Esophagus muscularis mucosa (tissue), 4 donors: ENCODE measurements at places on chromosomes 6 and 20. TPM values are rescaled to one million over a fixed set of nuclear protein-coding genes. Genes with fewer than 3 reads are reported as not detected.

GRCh38 chr6:12289933-12290820 lies at the start of gene EDN1:
Gene EDN1 (plus strand): TSS chr6:12290361. CDS start chr6:12290630, 269 bp downstream.
- no peak for DNase-seq
- H3K4me3 ChIP-seq = peak within 1 kb of the TSS; percentile 57
- peak within 1 kb of the TSS; percentile 64 for H3K27ac ChIP-seq
- H3K4me1 ChIP-seq = peaks cover 7% of the 10 kb centered on the region

DNA sequence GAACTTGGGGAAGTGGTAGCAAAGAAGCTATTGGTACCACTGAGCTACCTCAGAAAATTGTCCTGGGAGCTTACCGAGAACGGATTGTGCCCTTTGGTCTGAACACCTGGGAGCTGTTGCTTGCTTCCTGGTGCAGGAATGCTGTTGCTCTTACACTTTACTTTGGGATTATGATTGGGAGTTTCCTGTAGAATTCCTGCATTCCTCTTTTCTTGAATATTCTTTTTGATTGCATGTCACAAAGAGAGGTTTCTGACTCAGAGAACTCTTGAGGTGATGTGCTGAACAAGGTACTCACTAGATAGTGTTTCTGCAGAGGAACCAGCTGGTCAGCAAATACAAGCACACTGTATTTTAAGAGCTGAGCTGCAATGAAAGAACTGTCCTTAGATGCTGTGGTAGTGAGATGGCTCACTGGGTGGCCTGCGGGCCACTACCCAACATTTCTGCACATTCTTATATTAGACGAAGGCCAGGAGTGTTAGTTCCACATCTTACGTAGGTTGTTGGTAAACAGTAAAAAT lies 35.0 kb downstream of the LRRC1 start:
- no peak overlapping the region for H3K4me3 ChIP-seq
- no peaks in the 10 kb centered on the region for H3K27me3 ChIP-seq
- no peak for DNase-seq
- H3K27ac ChIP-seq = peak overlapping the region; percentile 5
- H3K36me3 ChIP-seq = no peaks in the 10 kb centered on the region

GRCh38 chr6:81896525-81897503 lies 144.3 kb upstream of the TENT5A start:
- no peak overlapping the region for H3K27ac ChIP-seq
- no peaks in the 10 kb centered on the region for H3K36me3 ChIP-seq
- peaks cover 32% of the 10 kb centered on the region for H3K4me1 ChIP-seq
- H3K4me3 ChIP-seq = no peak overlapping the region

DNA sequence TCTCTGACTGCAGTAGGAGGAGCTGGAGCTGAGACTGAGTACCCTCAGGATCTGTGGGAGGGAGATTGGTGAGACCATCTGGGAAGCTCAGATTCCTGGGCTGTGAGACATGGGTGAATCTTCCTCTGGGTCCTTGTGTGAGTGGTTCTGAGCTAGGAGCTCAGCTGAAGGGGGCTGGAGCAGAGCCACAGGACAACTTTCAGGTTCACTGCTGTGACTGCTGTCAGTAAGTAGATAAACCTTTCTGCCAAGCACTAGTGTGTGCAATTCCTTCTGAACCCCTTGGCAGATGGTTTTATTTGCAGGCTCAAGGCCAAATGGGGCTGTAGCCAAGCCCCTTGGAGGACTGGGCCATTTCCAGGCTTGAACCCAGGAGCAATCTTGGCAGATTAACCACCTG lies 49.6 kb upstream of the SNAP91 start:
- H3K36me3 ChIP-seq = no peaks in the 10 kb centered on the region
- no peak for DNase-seq
- no peak overlapping the region for H3K27ac ChIP-seq

GRCh38 chr6:131049608-131050007 lies 13.4 kb downstream of the EPB41L2 start:
- no peak overlapping the region for H3K27ac ChIP-seq
- H3K27me3 ChIP-seq = no peaks in the 10 kb centered on the region
- no peaks in the 10 kb centered on the region for H3K4me1 ChIP-seq
- DNase-seq = no peak
- no peak overlapping the region for H3K4me3 ChIP-seq

DNA sequence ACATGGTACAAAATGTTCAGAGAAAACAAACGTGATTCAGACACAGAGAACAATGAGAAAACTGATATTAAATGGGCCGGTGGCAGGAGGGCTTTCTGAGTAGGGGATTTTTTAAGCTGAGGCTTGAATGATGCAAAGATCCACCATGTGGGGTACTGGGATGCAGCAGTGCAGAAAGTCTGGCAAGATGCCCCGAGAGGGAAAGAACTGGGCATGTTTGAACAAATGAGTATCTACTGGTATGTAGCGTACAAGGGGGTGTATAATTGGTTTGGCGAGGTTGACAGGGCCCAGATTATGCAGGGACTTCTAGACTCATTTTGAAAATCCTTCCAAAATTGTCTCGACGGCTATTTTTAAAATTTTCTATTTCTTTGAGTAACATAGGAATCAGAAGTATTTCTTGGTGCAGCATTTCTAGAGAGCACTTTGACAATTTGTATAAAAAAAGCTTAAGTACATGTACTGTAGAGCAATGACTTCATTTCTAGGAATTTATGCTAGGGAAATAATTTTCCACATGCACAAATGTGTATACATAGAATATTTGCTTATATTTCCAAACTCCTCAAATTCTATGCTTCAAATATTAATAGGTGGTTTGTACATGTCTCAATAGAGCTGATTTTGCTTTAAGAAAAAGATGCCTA lies 119.6 kb upstream of the DOK5 start:
- no peaks in the 10 kb centered on the region for H3K36me3 ChIP-seq
- no peak overlapping the region for H3K4me3 ChIP-seq
- no peaks in the 10 kb centered on the region for H3K27me3 ChIP-seq
- peaks cover 4% of the 10 kb centered on the region for H3K4me1 ChIP-seq

DNA sequence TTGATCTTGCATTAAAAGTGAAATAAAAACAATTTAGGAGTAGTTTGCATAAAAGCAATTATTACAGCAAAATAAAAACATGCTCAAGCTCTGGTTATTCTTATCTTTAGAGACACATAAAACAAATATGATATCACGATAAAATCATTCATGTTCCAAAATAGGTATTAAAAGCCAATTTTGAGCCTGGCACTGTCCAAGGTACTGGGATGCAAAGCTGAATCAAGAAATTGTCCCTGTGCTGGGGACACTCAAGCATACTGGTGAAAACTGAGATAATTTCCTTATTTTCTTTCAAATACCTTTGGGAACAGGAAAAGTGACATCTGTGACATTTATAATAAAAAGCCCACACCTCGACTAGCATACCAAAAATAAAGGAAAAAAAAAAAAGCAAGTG lies 931 bp upstream of the MTCL3 start:
- DNase-seq = no peak
- no peaks in the 10 kb centered on the region for H3K36me3 ChIP-seq
- H3K27ac ChIP-seq = no peak overlapping the region
- peaks cover 37% of the 10 kb centered on the region for H3K27me3 ChIP-seq
- H3K4me1 ChIP-seq = peaks cover 30% of the 10 kb centered on the region

DNA sequence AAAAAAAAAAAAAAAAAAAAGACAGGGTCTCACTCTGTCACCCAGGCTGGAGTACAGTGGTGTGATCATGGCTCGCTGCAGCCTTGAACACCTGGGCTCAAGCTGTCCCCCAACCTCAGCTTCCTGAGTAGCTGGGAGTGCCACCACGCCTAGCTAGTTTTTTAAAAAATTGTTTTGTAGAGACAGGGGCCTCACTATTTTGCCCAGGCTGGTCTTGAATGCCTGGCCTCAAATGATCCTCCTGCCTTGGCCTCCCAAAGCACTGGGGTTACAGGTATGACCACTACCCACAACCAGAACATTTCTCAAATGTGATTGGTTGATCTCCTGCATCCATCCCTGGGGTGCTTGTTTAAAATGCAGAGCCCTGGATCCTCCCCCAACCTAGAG lies 5.6 kb upstream of the RBCK1 start:
- H3K27ac ChIP-seq = no peak overlapping the region
- no peak for DNase-seq
- peaks cover 7% of the 10 kb centered on the region for H3K4me1 ChIP-seq
- H3K4me3 ChIP-seq = no peak overlapping the region
- no peaks in the 10 kb centered on the region for H3K36me3 ChIP-seq
- H3K27me3 ChIP-seq = no peaks in the 10 kb centered on the region

DNA sequence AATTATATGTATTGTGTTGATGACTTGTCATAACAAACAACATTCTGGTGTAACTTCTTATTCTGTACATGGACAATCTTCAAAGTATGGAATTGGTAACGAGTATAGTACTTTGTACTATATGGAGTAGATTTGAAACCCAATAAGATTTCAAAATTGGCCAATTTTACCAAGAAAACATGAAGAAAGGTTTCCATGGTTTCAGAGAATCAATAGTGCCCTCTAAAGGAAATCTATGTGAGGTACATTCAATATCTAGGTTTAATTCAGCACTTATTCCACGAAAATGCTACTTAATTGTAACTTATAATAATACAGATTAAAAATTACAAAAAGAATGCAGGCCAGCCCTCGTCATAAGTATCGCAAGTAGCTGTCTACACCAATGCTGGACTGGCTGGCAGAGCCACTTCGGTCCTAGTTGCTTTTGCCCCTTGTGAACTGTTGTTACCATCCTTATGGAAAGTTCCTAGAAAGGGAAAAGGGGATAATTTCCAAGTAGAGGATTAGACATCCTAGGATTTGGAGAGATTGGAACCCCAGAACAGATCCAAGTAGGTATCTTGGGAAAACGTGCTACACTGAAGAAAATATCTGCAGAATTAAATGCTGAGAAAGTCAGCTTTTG lies 70.9 kb downstream of the LCA5 start:
- H3K27ac ChIP-seq = no peak overlapping the region
- H3K36me3 ChIP-seq = no peaks in the 10 kb centered on the region
- H3K4me1 ChIP-seq = peaks cover 5% of the 10 kb centered on the region
- no peak for DNase-seq
- H3K4me3 ChIP-seq = no peak overlapping the region

DNA sequence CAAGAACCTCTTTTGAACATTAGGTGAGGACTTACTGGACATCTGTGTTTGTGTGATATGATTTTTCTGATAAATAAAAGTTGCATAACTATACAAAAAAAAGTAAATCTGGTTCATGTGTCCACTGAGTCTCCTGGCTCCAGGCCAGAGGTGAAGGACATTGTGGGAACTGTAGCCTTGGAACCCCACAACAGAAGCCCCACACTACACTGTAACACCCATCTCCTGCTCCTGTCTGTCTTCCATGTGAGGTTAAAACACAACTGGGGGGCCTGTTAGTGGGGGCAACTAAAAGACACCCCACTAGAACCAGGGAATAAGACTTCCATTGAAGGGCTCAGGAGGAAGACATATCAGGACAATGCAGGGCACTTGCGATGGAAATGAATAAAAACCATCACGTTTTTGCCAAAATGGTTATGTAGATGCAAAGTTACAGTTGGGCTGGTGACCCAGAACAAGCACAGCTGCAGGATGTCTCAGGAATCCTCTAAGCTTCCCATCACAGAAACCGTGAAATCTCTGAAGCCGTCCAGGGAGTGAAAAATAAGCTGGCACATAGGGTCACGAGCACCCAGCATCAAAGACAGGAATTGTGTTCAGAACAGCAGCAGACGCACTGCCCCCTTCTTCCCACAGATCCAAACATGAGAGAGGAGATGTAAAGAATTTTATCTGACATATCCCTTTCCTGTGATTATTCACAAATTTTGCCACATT lies 36.7 kb upstream of the PCSK2 start:
- H3K4me1 ChIP-seq = no peaks in the 10 kb centered on the region
- H3K4me3 ChIP-seq = no peak overlapping the region
- no peak for DNase-seq

GRCh38 chr6:147127587-147127986 lies 76.6 kb upstream of the STXBP5 start:
- H3K4me3 ChIP-seq = no peak overlapping the region
- H3K27me3 ChIP-seq = no peaks in the 10 kb centered on the region
- no peaks in the 10 kb centered on the region for H3K4me1 ChIP-seq
- DNase-seq = no peak
- no peaks in the 10 kb centered on the region for H3K36me3 ChIP-seq

GRCh38 chr6:131807644-131808459 lies at the start of gene ENPP1:
Gene ENPP1 (plus strand): TSS chr6:131808020. CDS start chr6:131808036, 16 bp downstream.
- H3K36me3 ChIP-seq = no peaks in the 10 kb centered on the region
- no peak for DNase-seq
- no peaks in the 10 kb centered on the region for H3K27me3 ChIP-seq
- H3K4me1 ChIP-seq = peaks cover 15% of the 10 kb centered on the region
- H3K4me3 ChIP-seq = peak within 1 kb of the TSS; percentile 74

GRCh38 chr20:23588434-23589403 lies 17.0 kb downstream of the CST9 start:
- DNase-seq = peak; percentile 84
- H3K4me3 ChIP-seq = no peak overlapping the region
- H3K4me1 ChIP-seq = no peaks in the 10 kb centered on the region
- H3K36me3 ChIP-seq = no peaks in the 10 kb centered on the region

Gene OR12D3
- not detected for total RNA-seq

Gene PSMB8
- 38.4 TPM for total RNA-seq

Gene EPHA7
- 221 TPM for total RNA-seq

Gene PLCB4
- total RNA-seq = 34.1 TPM

Gene RBPJL
- not detected for total RNA-seq

Gene NKX2-4
- not detected for total RNA-seq

Gene ZNF343
- total RNA-seq = 16.0 TPM

Gene HLA-DQA1
- 8.4 TPM for total RNA-seq
